Fibroblast of villous mesenchyme (primary cell): ENCODE measurements at places on chromosomes 1 and 21. TPM values are rescaled to one million over a fixed set of nuclear protein-coding genes. Genes with fewer than 3 reads are reported as not detected.
A peak's percentile ranks its signal among the peaks of the same experiment; 100 is the strongest.

DNA sequence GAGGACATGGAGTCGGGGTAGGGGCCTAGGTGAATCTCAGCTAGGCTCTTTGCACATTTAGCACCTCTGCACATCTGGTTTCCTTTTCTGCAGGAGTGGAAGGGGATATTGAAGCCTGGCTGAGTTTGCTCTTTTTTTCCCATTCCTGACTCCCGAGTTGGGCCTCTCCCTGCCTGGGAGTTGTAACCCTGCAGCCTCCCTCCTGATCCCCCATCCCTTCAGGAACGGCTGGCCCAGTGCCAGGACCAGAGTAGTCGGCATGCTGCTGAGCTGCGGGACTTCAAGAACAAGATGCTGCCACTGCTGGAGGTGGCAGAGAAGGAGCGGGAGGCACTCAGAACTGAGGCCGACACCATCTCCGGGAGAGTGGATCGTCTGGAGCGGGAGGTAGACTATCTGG is 836 bp downstream of the OLFML3 start:
- DNase-seq, result peak; percentile 69

- no peak for DNase-seq
These were observed 128.3 kb downstream of the TMEM53 start for GRCh38 chr1:44545961-44546360.

Gene SLAMF8
- total RNA-seq, result not detected in 2 replicates

- DNase-seq, result no peak
These were observed 104.7 kb upstream of the KCNK2 start for GRCh38 chr1:214977700-214978374.

Gene SPRR4
- total RNA-seq, result not detected in 2 replicates

Gene CLIC4
- total RNA-seq, result 411 and 544 TPM in 2 replicates

Gene CHIT1
- total RNA-seq, result under 0.01 TPM in 1 of 2 replicates, not detected in the other

Gene AADACL3
- not detected in 2 replicates for total RNA-seq

GRCh38 chr1:32250893-32251716 is at the start of gene LCK:
TSS of gene LCK (plus strand) at chr1:32251265. CDS start at chr1:32274330, 23,065 bp downstream.
- DNase-seq, result no peak

DNA sequence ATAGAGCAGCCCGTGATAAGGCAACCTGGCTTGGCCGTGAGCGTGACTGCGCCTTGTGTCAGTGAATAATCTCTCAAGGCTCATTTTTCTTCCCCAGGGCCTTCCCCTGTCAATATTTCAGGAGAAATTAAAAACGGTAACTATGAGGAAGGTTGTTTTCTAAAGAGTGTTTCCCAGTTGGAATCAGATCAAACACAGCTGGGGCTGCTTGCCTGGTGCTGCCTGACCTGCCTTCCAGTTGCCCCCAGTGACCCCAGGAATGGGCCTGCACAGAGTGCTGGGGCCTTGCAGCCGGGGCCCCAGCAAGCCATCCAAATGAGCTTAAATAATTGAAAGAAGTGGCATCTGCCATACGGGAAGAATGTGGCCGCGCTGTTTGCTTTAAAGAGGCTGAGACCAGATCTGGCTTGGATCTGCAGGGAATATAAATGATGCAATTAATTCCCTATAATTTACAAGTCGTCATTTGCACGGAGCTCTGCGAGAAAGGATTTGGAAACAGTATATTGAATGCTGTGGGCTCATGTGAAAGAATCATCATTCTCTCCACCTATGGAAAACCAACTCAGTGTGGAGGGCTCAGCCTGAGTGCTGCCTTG is 203.9 kb downstream of the C1orf94 start:
- no peak for DNase-seq

DNA sequence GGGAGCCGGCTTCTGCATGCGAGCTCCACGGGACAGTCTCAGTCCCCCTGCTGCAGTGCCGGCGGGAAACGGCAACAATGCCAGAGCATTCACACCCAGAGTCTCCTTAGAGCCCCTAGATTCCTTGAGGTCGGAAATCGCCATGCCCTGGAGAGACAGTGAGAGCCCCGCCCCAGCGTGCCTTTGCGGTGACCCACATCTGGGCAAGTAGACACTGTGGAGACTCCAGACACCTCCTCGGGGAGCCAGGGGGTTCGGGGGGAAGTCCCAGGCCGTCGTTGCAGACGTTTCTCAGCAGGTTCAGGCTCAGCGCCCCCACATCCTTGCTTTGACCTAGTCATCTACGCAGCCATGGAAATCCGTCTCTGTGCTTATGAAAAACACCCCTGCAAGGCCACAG is 81.3 kb upstream of the ARHGEF16 start:
- DNase-seq, result no peak

DNA sequence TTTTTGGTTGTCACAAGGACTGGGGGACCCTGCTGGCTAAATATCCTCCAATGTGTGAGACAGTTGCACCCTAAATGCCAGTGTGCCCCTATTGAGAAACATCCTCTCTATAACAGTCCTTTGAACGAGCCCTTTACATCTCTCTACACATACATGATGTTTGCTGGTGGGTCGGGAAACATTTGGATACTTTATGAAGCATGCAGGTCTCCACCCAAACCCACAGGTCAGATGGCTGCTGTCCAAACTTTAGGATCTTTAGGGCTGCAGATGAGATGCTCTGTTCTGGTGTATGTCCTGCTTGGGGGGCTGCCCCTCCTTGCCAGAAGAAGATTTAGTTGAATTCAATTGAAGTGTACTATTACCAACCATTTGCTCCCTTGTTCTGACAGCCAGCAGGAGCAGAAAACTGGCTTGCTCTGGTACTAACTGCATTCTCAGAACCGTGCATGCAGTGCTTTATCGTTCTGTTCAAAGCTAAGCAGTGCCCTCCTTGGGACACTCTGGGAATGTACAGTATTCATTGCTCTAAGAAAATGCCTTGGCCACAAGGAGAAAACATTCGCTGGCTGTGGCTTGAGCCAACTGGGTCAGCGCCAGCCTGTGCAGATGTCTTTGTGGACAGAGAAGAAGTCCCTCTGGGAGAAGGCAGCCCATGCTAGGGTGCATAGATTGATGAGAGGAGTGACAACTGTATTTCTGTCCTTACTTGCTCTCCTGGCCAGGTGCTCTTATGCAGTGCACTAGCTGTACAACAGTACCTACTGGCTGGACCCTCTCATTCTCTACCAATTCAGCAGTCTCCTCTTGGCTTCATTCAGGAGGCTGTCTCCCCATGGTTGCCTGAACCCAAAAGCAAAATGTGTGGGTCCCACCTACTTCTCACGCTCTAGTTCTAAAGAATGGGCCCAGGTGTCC is 61.4 kb upstream of the DIRAS3 start:
- DNase-seq, result peak; percentile 82

- no peak for DNase-seq
These were observed 316.8 kb downstream of the PTBP2 start for GRCh38 chr1:97038410-97038809.

Gene NUP210L
- under 0.01 TPM in 1 of 2 replicates, not detected in the other for total RNA-seq

- DNase-seq, result no peak
These were observed 449.8 kb downstream of the SIPA1L2 start for GRCh38 chr1:232179896-232180778.

Gene HRNR
- not detected in 2 replicates for total RNA-seq

Gene CCDC30
- 0.86 and 0.97 TPM in 2 replicates for total RNA-seq

DNA sequence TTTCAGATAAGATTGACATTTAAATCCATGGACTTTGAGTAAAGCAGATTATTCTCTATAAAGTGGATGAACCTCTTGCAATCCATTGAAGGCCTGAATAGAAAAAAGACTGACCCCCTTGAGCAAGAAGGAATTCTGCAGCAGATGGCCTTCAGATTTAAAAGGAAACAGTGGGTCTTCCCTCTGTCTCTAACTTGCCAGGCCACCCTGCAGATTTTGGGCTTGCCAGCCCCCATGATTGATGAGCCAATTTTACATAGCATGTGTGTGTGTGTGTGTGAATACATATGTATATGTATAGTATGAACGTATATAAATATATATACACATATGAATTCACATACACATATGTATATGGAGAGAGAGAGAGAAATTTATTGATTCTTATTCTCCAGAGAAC is 113.4 kb downstream of the GRIK1 start:
- no peak for DNase-seq

DNA sequence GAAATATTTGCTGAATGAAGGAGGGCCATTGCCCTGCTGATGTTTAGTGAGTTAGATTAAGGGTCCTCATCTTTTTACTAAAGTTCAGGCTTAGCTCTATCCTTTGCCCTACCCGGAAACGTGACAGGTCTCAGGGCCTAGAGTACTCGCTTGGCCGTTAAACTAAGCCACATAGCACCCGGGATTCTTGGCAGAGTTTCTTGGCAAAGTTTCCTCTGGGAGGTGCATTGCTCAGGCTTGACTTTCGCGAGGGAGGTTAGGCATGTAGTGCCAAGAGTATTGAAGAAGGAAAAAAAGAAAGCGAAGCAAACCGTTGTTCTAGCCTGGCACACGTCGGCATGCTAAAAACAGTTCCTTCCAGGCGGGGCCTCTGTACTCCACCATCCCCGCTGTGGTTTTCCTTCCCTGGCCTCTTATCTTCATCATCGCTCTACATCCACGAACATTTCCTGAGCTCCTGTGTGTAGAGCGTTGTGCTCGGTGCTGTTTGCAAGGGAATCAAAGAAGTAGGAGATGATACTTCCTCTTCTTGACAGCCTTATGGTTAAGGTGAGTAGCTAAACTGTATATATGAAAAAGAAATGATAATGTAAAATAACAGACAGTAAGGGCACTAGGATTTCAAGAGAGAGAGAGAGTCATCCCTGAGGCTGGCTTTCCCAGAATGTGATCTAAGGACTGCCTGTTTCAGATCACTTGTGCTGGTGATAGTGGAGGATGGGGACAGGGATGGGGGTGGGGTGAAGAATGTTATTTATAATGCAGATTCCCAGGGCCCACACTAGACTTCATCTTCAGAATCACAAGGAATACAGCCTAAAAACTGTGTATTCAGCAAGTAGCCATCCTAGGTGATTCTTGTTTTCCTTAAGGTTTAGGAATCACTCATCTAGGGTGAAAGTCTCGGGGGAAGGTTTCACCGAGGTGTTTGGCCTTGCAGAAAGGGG is 18.8 kb downstream of the RNF220 start:
- peak; percentile 16 for DNase-seq

- DNase-seq, result peak; percentile 28
These were observed 57.4 kb upstream of the TARS2 start for GRCh38 chr1:150429805-150430204.

DNA sequence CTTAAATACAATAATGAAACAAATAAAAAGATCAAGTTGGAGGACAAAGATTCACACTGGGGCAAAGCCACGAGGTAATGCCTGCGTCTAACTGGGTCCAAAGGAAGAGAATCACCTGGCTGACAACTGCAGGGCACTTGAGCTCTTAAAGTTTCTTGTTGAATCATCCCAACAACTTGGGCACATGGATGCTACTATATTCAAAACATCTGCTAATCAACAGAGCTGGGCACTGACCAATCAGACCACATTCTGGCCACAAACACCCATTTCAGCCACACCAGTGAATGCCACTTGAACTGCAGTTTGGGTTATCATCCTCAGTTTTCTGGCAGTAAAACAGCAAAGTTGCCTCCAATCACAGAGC is 51.0 kb downstream of the ABCA4 start:
- no peak for DNase-seq

GRCh38 chr1:246609632-246610031 is 43.4 kb downstream of the CNST start:
- DNase-seq, result peak; percentile 86

Gene CXADR
- total RNA-seq, result 0.32 and 0.86 TPM in 2 replicates

DNA sequence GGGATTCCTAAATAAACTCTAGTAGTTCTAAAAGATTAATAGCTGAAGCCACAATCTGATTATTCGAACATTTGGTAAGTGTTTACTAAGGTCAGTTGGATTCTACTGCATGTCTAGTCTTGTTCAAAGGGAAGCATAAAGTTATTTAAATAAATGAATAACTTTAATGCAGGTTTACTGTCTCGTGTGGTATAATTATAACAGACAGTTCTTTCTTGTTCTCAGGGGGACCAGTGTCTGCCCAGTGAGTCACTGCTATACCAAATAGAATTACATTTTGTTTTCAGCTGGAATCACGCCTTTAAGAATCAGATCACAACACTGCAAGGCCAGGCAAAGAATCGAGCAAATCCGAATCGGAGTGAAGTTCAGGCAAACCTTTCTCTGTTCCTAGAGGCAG is 45.1 kb downstream of the SMG7 start:
- DNase-seq, result no peak

DNA sequence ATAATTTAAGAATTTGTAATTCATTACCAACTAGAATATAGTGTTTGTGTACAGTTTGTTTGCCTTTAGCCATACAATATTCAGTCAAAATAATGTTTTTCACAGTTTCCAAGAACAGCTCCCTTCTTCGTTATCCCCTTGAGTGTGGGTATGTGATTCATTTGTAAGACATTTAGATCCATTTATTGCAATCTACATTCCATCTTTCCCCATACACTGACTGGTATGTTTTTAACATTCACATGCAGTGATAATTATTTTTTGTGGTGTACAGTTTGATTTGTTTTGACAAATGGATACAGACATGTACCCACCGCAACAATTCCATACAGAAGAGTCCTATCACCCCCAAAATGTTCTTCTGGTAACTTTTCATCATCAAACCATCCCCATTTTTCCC is 589.1 kb upstream of the ADAMTS5 start:
- peak; percentile 26 for DNase-seq

DNA sequence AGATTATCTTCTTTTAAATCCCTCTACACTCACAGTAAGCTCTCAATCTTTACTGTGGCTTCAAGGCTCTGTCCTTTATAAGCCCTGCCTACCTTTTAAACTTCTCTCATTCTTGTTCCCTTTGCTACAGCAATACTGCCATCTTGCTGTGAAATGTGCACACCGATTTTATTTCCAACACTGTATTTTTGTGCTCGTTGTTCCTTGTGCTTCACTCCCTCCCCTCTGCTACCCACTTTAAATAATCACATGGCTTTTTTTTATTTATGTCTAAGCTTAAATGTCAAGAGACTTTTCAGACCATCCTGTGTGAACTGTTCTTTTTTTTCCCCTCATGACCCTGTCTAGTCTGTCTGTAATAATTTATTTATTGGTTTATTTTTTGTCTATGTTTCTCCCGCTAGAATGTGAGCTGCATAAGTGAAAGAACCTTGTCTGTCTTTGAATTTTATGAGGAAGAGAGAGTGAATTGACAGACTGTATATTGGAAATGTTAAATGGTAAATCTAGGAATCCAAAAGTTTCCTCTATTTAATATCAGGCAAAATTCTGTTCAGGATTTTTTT is 45.7 kb downstream of the ABCD3 start:
- DNase-seq, result peak; percentile 69

Gene LCE2C
- not detected in 2 replicates for total RNA-seq

- no peak for DNase-seq
These were observed 198.6 kb downstream of the ADGRL2 start for GRCh38 chr1:81999364-81999763.

DNA sequence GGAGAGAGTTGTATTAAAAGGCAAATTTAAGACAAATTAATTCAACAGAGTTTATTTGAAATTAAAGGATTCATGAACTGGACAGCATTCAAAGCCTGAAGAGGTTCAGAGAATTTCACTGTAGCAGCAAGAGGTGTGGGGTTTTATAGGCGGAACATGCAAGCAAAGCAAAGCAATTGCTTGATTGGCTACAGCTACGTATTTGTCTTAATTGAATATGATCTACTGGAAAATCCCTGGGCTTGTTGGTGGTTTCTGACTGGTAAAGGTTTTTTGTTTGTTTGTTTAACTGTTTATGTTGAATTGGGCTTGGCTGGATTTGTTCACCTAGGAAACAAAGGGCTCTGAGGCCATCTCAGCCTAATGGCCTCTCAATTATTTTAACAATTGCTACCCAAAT is 61.5 kb downstream of the KCNK1 start:
- DNase-seq, result no peak

GRCh38 chr1:192966073-192966472 is 93.1 kb downstream of the UCHL5 start:
- DNase-seq, result no peak

Gene CD164L2
- not detected in 2 replicates for total RNA-seq

Gene RGS8
- not detected in 2 replicates for total RNA-seq

- DNase-seq, result no peak
These were observed 287.8 kb downstream of the RRAGC start for GRCh38 chr1:38571726-38572125.

GRCh38 chr1:191579019-191579418 is 579.2 kb upstream of the RGS18 start:
- peak; percentile 2 for DNase-seq
